ENCODE measurements at places on chromosomes 11 and 22.
A peak's percentile ranks its signal among the peaks of the same experiment; 100 is the strongest.

- no peak for DNase-seq
Observed at GRCh38 chr11:122020902-122021301, 95.1 kb downstream of the BLID start.

- peak; percentile 64 for DNase-seq
Observed at GRCh38 chr11:28146123-28146751, 38.0 kb downstream of the METTL15 start.

- no peak for DNase-seq
Observed at GRCh38 chr11:33718440-33718839, 17.8 kb downstream of the CD59 start.

GRCh38 chr22:46386312-46386711 lies 50.8 kb downstream of the TRMU start:
- no peak for DNase-seq

GRCh38 chr22:24976442-24977218 lies 24.1 kb downstream of the KIAA1671 start:
- no peak for DNase-seq

GRCh38 chr22:41398921-41399320 lies 17.2 kb downstream of the TEF start:
- no peak for DNase-seq

DNA sequence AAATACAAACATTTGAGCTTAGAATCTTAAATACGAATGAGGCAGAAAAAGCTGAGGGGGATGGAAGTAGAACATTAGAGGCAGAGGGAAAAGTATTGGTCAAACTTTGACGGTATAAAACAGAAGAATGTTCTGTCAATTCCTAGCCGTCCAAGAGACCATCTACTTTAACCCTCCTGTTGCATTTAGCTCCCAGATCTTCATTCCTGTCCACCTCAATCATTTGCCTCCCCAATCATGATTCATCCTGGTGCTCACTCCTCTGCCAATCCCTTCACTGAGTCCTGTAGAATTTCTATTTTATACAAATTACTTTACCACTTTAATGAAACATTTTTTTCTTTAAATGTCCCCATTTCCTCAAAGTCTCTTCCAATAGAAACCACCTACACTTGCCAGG lies 28.2 kb downstream of the C2CD3 start:
- DNase-seq = peak; percentile 6

DNA sequence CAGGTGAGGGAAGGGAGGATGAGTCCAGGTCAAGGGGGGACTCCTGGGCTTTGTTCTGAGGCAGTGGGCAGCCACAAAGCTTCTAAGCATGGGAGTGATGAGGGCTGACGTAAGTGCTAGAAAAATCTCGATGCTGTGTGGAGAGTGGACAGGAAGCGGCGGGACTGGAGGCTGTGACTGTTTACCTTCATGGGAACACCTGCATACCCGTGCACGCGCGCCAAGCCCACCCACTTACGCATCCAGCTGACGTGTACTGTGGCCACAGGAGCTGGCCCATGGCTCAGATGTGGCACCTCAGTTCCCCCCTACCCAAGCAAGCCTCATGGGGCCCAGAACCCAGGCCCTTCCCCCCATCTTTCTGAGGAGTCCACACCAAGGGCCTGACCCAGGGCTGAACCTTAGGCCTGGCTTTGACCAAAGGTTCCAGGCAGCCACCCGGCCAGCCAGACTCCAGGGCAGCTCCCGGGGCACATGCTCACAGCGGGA lies 14.0 kb downstream of the MYRF start:
- no peak for DNase-seq

- DNase-seq = no peak
Observed at GRCh38 chr11:78213526-78214330, 25.0 kb downstream of the USP35 start.

DNA sequence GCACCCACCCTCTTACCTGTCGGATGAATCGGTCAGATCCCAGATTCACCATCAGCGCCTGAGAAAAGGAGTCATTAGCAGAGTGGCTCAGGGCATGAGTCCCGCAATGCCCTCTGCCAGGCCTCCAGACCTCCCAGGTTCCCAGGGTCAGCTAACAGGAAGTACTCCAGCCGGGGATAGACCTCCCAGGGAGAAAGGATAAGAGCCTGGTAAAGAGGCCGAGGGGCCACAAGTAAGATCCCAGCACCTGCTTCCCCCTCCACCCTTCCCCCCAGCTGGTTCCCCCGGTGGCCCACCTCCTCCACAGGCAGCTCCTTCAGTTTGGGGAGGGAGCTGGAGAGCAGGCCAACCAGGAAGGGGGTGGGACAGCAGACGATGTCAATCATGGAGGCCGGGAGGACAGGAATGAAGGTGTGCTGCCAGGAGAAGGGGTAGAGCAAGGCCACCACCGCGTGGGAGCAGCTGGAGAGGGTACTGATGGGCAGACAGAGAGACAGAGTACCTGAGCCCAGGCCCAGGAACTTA lies 16.4 kb downstream of the RPL27A start:
- DNase-seq = no peak

DNA sequence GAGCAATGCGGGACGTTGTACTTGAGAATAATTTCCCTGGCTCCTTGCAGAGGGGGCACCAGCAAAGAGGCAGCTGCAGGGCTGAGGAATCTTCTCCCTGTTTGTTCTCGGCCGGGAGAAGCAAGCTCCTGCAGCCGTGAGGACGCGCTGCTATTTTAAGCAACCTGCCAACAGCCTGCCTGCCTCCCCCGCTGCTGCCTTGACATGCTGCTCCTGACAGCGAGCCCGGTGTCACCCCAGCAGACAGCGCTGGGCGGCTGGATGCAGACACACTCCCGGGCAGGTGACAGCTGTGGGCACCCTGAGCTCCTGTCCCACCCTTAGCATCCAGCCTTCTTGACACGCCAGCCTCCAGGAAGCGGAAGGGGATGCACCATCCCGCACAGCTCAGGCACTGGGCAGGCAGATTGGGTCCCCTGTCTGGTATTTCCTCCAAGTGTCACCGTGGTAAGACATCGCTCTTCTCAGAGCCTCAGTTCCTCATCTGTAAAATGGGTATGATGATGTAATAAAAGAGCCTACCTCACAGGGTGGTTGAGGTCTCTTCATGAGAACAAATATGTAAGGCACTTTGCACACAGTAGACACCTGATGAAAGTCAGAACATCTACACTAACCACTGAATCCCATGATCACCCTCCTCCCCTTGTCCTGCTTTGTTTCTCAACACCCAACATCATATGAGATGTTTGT lies 530.6 kb downstream of the MN1 start:
- no peak for DNase-seq

GRCh38 chr22:37223965-37224551 lies 11.8 kb upstream of the SSTR3 start:
- DNase-seq = no peak

DNA sequence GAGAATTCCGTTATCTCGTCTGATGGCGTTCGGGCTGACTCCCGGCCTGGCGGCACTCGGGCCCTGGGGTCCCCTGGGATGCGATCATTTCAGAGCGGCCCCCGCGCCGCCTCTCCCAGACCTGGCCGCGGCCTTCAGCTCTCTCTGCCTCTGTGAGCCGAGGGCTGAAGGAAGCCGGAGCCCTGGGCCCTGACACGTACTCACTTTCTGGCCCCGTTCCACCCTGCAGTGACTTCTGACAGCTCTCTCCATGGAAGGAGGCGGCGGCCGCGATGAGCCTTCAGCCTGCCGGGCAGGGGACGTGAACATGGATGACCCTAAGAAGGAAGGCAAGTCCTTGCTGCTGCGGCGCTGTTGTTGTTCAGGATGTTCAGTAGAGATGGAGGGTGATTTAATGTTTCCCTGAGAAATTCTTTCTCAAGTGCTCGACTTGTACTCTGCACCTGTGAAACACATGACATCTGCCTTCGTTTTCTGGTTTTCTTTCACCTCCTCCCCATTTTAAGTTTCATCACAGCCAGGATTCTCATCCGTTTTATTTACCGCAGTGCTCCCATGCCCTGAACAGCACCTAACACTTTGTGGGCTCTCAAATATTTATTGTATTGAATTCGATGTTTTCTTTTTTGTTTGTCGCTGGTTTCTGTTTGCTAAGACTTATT lies 612 bp downstream of the GTSE1 start:
- DNase-seq = peak; percentile 21

GRCh38 chr11:15665368-15665871 lies 550.7 kb downstream of the INSC start:
- DNase-seq = no peak

DNA sequence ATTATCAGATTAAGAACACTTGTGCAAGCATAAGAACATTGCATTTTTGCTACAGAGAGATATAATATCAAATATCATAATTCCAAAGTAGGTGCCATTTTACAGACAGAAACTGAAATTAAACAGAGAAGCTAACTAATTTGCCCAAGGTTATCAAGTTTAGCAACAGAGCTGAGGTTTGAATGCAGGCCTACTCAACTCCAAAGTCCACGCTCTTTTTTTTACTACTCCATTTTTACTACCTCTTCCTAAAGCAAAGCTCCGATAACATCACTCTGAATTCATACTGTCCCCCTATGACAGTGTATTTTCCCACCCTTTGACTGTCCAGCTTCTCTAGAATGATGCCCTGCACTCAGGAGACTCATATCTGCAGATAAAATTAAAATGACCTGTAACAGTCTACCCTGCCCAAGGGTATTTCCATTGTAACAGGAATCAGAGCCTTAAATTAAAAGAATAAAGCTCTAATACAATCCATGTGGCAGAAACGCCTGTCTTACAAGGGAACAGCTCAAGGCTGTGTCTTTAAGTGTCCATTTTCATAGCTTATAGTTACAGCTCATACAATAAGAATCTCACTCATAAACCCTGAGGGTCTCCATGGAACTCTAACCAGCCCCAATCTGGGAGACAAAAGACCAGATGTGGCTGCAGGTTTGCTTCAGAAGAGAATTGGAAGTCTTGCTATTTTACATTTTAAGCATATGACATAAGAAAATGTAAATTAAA lies 36.8 kb downstream of the ALG9 start:
- DNase-seq = no peak

DNA sequence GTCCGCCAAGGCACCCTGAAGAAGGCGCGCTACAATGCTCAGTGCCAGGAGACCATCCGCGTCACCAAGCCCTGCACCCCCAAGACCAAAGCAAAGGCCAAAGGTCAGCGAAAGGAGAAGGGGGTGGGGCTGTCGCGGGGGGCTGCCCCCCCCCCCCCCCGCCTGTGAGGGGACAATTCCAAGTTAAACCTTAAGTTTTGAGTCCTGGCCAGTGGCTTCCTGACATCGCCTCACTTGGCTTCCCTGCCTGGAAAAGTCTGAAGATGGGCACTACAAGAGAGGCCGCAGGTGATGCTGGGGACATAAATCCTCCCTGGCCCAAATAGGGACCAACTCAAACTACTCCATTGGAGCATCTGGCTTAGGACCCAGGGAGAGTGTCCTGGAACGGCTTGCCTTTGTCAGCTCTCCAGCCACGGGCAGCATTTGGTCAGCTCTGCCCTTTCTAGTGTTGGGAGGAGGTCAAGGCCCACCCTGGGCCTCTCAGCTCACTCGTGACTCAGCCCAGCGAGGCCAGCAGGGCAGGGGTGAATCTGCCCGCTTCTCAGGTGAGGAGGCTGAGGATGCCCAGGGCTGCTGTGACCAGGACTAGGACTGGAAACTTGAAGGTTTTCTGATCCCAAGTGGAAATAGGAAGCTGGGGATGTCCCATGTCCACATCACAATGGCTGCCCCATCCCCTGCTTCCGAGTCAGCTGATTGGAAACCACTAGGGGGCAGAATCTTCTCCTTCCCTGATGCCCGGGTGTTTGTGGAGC lies 1.4 kb downstream of the MDK start:
- DNase-seq = no peak

- no peak for DNase-seq
Observed at GRCh38 chr11:43690929-43691725, 10.6 kb downstream of the HSD17B12 start.
